Endothelial cell (in vitro differentiated cells): ENCODE measurements at places on chromosomes 5 and 9. TPM values are rescaled to one million over a fixed set of nuclear protein-coding genes. Genes with fewer than 3 reads are reported as not detected.

Gene SNX18
- 22.3 TPM for total RNA-seq

Gene EIF4EBP3
- 16.4 TPM for total RNA-seq

Gene ACTBL2
- not detected for total RNA-seq

Gene IL3
- total RNA-seq = not detected

Gene GABRB2
- total RNA-seq = 0.26 TPM

Gene ADGRD2
- not detected for total RNA-seq

Gene ZNF346
- total RNA-seq = 26.3 TPM

Gene FAM174A
- total RNA-seq = 9.0 TPM

Gene LECT2
- not detected for total RNA-seq

Gene CYLC2
- total RNA-seq = not detected

Gene HSPB3
- not detected for total RNA-seq

Gene GGTA1
- 19.7 TPM for total RNA-seq

Gene PAPPA
- total RNA-seq = 1.4 TPM

Gene PCDHA8
- total RNA-seq = 1.6 TPM

Gene MAMDC2
- total RNA-seq = 0.10 TPM

Gene PDE6A
- total RNA-seq = not detected

Gene TMEM232
- 3.1 TPM for total RNA-seq

Gene CD14
- total RNA-seq = not detected

Gene SPINK13
- total RNA-seq = not detected

Gene FRRS1L
- total RNA-seq = 0.03 TPM

Gene FAM53C
- total RNA-seq = 49.5 TPM

Gene MZB1
- 0.38 TPM for total RNA-seq

Gene TAF11L11
- total RNA-seq = not detected

Gene RFX3
- 18.5 TPM for total RNA-seq

Gene SLCO4C1
- 18.0 TPM for total RNA-seq

Gene TLR4
- total RNA-seq = 7.9 TPM

Gene RANBP17
- 22.7 TPM for total RNA-seq

Gene PCDHB1
- total RNA-seq = not detected

Gene RNF224
- total RNA-seq = not detected

Gene CDC23
- total RNA-seq = 40.8 TPM

Gene C6
- not detected for total RNA-seq

Gene SNAPC3
- total RNA-seq = 31.8 TPM

Gene CARTPT
- total RNA-seq = 148 TPM
